Large intestine (tissue), 12 donors: ENCODE measurements at places on chromosomes 4 and X. TPM values are rescaled to one million over a fixed set of nuclear protein-coding genes. Genes with fewer than 3 reads are reported as not detected.
A peak's percentile ranks its signal among the peaks of the same experiment; 100 is the strongest.

Gene RAB39B
- 1.6 TPM for polyA plus RNA-seq

Gene GRPR
- 0.34 TPM for polyA plus RNA-seq

DNA sequence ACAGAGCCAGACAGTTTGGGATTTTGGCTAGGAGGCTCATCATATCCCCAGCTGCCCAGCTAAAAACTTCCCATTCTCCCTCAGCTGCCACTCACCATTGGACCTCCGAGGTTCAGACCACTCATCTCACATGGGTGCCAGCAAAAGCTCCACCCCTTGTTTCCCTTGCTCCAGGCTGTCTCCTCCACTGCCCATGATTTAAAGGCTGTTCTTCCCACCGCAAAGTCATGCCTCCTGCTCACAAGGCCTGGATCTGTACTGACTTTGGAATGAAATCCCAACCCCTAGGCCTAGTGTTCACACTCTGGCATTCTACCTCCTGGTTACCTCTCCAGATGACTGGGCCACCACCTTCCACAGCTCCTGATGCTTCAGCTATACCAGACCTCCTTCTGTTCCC lies 142.2 kb upstream of the EOLA2 start:
- no peaks in the 10 kb centered on the region for H3K27me3 ChIP-seq
- H3K27ac ChIP-seq, result no peak overlapping the region
- no peak overlapping the region for H3K4me3 ChIP-seq
- H3K4me1 ChIP-seq, result no peaks in the 10 kb centered on the region

DNA sequence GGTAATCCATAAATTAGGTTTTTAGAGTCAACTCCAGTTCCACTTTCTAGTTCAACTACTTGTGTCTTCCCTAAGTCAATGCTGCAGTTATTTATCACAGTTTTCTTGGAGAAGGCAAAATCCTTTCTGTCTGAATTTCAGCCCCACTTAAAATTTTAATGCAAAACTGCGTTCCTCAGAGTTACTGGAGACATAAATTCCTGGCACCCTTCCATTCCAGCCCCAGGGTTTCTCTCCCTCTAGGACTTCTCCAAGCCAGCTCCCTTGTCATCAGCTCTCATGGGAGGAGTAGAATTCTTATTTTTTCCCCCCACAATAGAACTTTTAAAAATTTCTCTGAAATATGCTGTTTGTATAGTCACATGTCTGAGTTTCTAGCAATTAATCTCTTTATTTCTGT lies 50.6 kb upstream of the PHOX2B start:
- H3K4me1 ChIP-seq, result no peaks in the 10 kb centered on the region
- no peaks in the 10 kb centered on the region for H3K27me3 ChIP-seq
- H3K4me3 ChIP-seq, result no peak overlapping the region
- H3K27ac ChIP-seq, result no peak overlapping the region
- no peak for DNase-seq
- H3K36me3 ChIP-seq, result no peaks in the 10 kb centered on the region

DNA sequence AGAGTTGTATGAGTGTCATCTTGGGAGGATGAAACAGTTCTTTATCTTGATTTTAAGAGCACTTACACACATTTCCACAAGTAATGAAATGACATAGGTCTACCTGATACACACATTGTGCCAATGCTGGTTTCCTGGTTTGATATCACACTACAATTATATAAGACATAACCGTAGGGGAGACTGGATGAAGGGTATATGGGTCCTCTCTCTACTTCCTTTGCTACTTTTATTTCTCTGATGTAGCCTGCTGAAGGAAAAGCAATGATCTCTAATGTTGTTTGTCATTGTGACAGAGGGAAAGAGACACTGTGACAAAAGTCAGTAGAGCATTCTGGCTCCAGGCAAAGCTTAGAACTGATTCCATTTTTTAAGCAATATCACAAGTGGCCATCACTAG lies 238.0 kb downstream of the PDGFC start:
- no peak for DNase-seq
- H3K27ac ChIP-seq, result no peak overlapping the region
- no peaks in the 10 kb centered on the region for H3K27me3 ChIP-seq
- no peaks in the 10 kb centered on the region for H3K4me1 ChIP-seq
- H3K4me3 ChIP-seq, result no peak overlapping the region

- no peaks in the 10 kb centered on the region for H3K4me1 ChIP-seq
- H3K27me3 ChIP-seq, result no peaks in the 10 kb centered on the region
- no peaks in the 10 kb centered on the region for H3K36me3 ChIP-seq
Observed at GRCh38 chrX:23742174-23742696, 841 bp downstream of the ACOT9 start.

DNA sequence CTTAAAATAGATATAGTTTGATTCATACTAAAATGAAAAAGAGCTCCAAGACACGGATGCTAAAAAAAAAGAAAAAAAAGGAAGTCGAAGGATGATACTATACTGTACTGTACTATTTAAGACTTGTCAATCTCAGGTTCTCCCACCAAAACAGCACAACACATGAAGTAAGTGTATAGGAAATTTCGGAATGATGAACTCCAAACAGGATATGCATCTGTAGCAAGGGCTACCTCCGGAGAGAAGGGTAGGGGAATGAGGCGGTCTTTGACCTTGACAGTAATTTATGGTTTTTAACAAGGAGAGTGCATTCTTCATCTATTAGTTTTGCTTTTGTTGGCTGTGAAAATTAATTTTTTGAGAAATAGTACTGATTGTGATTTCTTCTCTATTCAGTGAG lies 541 bp upstream of the FIP1L1 start:
- H3K4me3 ChIP-seq, result peak overlapping the region; percentile 100
- DNase-seq, result no peak

DNA sequence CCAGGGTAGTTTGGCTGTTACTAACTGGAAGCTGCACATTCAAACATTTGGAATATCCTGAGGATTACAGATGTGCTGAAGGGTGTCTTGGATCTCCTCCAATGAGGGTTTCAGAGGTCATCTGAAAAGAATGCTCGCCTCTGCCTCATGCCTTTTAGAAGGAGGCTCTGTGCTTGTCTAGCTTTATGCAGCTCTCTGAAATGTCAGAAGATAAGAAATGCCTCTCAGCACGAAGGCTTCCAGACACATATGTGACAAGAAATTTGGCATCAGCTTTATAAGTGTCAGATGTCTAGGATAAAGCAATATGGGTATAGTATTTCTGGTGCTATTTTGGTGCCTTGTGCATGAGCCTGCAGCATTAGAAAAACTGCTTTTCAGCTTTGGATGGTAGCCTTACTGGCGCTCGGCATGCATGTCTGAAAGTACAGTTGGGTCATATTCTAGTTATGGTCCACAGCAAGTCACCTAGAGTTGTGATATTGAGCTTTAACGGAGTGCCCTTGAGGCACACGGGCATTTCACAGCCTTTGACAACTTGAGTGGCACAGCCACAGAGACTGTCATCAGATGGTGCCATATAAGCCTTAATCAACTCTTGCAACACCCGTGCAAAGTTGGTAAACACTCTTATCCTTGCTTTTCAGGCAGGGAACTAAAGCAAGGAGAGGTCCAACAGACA lies 70.8 kb upstream of the PGRMC2 start:
- H3K4me1 ChIP-seq, result peaks cover 3% of the 10 kb centered on the region
- DNase-seq, result no peak
- no peaks in the 10 kb centered on the region for H3K36me3 ChIP-seq
- H3K27ac ChIP-seq, result no peak overlapping the region
